ENCODE measurements at places on chromosomes 7 and 10. TPM values are rescaled to one million over a fixed set of nuclear protein-coding genes. Genes with fewer than 3 reads are reported as not detected.

TET1 gene
- 2.6 TPM for total RNA-seq

MPLKIP gene
- total RNA-seq, result 49.1 TPM

CALY gene
- total RNA-seq, result not detected

ZC3HAV1 gene
- total RNA-seq, result 28.0 TPM
